K562 (cell line): ENCODE measurements at places on chromosomes 5 and 9. TPM values are rescaled to one million over a fixed set of nuclear protein-coding genes. Genes with fewer than 3 reads are reported as not detected.

- DNase-seq, result no peak
Observed at GRCh38 chr5:67617051-67617450, 420.5 kb upstream of the CD180 start.

DNA sequence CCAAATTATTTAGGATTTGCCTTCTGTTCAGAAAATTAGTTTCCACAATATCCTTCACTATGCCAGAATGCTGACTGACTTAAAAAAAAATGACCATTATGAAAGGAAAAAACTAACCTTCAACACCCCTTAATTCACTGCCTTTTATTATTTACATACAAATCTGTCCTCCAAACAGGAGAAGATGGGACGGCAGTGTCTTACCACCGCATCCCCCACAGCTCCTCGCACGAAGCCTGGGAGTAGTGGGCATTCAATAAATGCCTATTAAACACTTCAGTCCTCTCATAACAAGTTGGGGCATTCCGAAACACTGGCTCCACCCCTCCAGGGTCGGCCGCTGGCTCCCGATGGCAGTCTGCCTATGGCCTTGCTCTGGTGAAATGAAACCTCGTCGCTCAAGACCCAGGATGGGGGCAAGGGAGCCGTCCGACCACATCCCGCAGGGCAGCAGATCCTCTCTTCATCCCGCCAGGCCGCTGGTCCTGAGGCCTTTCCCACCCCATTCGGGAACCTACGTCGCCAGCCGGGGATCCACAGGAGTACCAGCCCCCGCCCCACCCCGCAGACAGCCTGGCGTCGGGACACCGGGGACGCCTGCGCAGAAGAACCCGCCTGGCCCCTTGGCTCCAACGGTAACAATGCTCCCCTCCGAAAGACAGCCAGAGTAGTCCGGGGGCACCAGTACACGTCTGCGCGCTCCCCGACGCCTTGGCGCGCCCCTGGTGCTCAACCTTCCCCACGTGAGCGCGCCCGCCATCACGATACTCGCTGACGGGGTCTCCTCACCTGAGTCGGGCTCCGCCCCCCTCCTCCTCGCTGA lies 613 bp downstream of the ZBTB5 start:
- DNase-seq, result no peak

DNA sequence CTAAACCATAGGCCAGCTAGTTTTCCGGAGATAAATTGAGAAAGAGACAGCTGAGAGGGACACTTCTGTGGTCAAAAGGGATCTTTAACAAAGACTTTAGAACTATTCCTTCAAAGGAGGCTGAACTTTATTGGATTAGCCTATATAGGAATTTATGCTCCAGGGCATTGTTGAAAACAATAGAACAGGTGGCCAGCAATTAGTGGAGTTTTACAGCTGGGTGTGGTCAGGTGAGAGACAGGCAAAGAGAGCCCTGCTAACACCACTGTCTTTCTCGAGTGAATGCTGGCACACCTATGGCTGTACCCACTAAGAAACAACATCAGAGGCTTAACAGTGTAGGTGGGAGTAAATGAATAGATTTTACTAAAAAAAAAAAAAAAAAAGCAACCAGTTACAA lies 16.7 kb upstream of the TLR4 start:
- DNase-seq, result no peak

GRCh38 chr5:17218353-17219005 lies 1.0 kb downstream of the BASP1 start:
- DNase-seq, result no peak

DNA sequence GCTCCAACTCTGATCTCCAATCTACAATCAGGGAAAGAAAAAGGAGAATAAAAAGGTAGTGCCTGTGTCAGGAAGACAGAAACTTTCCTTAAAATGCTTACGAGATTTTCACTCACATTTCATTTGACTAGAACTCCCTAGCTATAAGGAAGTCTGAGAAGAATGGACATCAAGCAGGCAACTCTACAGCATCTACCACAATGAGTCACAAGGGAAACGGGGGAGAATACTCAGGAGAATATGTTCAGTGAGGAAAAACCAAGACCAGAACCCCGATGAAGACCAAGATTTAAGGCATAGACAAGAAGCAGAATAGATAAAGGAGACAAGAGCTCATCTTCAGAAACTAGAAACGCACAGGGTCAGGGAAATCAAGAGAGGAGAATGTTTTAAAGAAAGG lies 9.0 kb upstream of the SETD9 start:
- no peak for DNase-seq

DNA sequence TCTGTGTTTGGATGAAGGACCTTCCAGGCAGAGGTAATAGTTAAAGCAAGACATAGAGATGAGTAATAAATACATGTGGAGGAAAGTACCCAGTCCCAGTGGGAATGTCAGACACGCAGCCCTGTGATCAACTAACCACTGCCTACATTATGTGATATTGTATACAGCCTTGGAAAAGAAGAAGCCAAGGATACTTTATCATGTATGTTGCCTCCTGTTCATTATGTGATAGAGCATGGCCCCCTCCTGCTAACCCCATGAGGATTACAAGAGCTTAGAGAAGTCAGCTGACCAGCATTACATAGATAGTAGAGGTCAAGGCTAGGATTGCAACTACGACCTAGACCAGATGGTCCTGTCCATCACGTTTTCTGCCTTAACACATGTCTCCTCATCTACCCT lies 497.0 kb upstream of the TNC start:
- DNase-seq, result no peak

- no peak for DNase-seq
Observed at GRCh38 chr9:36164372-36164771, 4.8 kb upstream of the CCIN start.

DNA sequence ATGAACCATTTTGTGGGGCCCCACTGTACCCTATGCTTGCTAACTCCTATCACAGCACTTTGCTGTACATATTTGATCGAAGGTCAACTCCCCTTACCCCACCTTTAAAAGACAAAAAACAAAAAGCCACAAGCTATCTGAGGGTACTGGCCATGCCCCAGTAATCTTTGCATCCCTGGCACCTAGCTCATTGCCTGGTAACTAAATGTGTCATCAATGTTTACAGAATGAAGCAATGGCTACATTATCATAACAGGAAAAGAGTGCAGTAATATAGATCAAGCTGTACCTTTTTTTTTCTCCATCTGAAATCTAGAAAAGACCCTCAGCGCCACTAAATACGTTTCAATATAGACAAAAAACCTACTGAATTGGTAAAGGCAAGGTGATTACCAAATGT lies 188.0 kb downstream of the ELAVL2 start:
- DNase-seq, result no peak

DNA sequence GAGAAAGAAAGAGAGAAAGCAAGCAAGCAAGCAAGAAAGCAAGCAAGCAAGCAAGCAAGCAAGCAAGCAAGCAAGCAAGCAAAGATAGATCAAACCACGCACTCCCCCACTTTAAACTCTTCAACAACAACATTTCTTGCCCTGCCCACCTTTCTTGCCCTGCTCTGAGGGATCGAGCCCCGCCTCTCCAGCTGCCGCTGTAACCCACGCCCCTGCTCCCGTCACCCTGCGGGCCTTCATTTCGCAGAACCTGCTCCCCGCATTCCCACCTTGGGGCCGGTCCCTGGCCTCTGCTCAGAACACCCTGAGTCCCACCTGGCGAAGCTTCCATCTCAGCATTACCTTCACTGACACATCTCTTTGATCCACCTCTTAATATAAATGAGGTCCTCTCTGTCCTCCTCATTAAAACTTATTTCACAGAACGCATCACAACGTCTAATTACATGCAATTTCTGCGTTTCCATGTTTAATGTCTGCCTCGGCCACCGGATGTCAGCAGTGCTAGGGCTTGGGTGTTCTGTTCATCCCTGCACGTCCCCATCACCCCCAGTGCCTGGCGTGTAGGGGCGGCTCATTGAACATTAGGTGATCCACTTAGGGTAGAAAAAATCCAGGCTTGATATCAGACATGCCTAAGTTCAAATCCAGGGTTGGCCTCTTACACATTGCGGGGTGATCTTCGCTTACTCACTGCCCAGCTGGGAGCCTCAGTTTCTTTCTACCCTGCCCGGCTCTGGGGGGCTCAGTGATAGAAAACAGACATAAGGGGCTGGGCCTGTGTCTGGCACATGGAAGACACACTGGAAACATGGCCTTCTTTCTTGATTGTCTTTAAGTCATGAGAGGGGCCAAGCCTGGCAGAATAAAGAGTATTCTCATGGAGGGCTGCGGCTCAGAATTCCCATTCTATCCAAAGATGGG lies 187.6 kb downstream of the DAB2IP start:
- no peak for DNase-seq

Gene PKD2L2
- total RNA-seq, result not detected in 2 replicates

Gene POLR3G
- 39.0 and 47.4 TPM in 2 replicates for total RNA-seq

Gene IRX1
- not detected in 2 replicates for total RNA-seq

Gene C5orf46
- total RNA-seq, result not detected in 2 replicates
